ENCODE measurements at places on chromosomes 3 and 15. TPM values are rescaled to one million over a fixed set of nuclear protein-coding genes. Genes with fewer than 3 reads are reported as not detected.

GRCh38 chr3:105324951-105325350 lies 41.8 kb upstream of the ALCAM start:
- DNase-seq = no peak

- DNase-seq = no peak
Measured at GRCh38 chr3:5036858-5037257, 57.6 kb downstream of the BHLHE40 start.

- DNase-seq = no peak
Measured at GRCh38 chr15:67089217-67090193, 24.1 kb downstream of the SMAD3 start.

- DNase-seq = no peak
Measured at GRCh38 chr3:178483704-178484103, 52.5 kb upstream of the KCNMB2 start.

DNA sequence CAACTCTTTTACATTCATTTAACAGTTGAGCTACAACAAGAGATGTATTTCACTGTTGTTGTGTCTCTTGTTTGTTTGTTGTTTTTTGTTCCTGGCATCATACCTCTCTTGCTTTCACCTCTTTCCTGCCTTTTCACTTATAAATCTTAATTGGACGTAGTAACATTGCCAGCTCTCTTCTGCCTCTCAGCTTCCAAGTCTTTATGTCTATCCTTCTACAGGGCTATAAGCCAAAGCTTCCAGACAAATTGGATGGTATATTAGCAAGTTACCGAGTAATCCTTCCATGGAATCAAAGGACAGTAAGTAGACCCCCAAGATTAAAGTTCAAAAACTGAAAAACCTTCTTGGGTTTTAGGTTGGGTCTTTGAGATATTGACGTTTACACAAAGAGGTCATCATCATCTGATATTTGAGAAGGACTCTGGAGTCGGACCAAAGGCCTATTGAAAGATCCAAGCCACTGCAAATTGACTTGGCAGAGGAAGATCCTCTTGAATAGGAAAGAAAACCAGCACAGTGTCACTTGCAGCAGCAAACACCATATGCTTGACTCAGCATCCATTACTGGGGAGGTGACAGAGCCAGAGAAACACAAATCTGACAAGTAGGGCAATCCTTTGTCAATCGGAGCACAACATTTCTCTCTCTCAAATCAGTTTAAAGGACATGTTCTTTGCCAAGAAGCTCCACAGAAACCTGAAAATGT lies 648.5 kb upstream of the NR2F2 start:
- DNase-seq = no peak

GRCh38 chr3:119357190-119357589 lies 63.0 kb downstream of the ARHGAP31 start:
- DNase-seq = no peak

- DNase-seq = no peak
Measured at GRCh38 chr3:18302517-18302916, 122.6 kb downstream of the SATB1 start.

DNA sequence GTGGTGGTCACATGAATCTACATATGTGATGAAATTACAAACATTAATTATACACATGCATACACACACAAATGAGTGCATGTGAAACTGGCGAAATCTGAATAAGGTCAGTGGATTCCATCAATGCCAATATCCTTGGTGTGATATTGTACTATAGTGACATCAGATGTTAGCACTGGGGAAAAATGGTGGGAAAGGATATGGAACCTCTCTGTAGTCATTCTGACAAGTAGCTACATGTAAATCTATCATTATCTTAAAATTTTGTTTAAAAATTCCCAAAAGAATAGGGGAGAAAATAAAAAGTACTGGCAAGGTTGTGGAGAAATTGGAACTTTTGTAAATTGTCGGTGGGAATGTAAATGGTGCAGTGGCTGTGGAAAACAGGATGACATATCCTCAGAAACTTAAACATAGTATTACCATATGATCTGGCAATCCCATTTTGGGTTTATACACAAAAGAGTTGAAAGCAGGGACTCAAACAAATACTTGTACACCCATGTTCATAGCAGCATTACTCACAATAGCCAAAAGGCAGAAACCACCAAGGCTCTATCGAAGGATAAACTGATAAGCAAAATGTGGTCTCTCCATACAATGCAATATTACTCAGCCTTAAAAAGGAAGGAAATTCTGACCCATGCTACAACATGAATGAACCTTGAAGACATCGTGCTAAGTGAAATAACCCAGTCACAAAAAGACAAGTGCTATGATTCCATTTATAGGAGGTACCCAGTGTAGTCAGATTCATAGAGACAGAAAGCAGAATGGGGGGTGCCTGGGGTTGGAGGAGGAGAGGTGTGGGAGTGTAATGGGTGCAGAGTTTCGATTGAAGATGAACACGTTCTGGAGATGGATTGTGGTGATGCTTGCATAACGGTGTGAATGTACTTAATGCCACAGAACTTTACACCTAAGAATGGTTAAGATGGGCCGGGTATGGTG lies 25.3 kb upstream of the HRH1 start:
- peak; percentile 81 for DNase-seq

DNA sequence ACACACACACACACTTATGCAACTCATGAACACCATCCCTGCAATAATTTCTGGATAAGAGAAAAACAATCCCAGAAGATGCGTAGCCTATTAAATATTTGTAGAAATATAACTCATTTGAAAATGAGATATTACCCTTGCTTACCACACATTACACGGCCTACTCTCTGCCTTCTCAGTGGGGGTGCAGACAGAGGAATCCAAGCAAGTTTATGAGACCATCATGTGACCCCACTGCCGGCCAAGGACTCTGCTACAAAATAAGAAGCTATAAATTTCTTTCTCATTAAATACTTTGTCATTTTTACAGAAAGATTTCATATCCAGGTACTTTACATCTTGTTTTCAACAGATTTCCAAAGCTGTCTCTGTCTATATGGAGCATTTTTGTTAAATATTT lies 286.3 kb downstream of the ZNF385D start:
- DNase-seq = no peak

DNA sequence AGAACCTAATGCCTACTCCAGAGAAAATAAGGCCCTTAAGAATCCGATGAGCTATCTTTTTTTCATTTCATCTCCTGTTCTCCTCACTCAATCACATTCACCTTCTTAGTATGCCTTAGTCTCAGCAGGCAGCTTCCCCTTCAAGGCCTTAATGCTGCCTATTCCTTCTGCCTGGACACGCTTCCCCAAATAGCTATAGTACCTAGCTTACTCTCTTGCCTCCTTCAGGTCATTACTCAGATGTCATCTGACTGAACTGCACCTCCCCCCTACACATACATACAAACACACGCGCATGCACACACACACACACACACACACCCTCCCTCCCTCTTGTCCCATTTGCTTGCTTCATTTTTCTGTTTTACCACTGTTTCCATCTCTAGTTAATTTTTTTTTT lies 191.5 kb upstream of the MLF1 start:
- no peak for DNase-seq

GRCh38 chr15:92304223-92304975 lies 89.3 kb upstream of the ST8SIA2 start:
- no peak for DNase-seq

- DNase-seq = no peak
Measured at GRCh38 chr15:99343881-99344551, 92.7 kb downstream of the LRRC28 start.

DNA sequence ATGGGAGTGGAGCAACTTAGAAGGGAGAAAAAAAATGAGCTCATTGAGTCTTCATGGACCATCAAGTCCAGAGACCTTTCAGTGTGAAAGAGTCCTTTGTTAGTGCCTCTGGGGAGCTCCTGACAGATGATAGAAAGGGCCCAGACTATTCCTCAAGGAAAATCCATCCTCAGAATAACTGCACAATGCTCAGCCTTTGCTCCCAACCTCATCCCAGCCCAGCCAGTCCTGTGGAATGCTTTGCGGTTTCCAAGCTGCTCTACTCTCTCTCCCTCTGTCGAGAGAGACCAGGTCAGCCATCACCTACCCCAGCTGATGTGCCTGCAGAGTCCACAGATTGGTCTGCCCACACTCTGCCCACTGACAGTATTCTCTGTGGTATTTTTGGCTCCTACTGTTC lies 406.2 kb downstream of the MFSD1 start:
- DNase-seq = no peak

DNA sequence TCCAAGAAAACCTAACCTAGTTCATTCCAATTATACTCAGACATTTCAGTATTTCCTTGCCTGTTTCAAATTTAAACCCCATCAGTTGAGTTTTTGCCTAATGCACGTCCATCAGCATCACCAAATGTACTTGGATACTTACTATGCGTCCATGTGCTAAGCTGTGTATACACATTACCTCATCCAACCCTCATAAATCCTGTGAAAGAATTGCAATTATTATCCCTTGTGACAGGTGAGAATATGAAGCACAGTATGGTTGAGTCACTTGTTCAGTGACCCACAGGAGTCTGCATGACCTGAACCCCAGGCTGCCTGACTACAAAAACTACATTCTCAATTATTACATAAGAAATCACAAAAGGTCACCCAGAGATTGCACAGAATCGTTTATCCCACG lies 2.5 kb downstream of the OR5K2 start:
- DNase-seq = no peak

DNA sequence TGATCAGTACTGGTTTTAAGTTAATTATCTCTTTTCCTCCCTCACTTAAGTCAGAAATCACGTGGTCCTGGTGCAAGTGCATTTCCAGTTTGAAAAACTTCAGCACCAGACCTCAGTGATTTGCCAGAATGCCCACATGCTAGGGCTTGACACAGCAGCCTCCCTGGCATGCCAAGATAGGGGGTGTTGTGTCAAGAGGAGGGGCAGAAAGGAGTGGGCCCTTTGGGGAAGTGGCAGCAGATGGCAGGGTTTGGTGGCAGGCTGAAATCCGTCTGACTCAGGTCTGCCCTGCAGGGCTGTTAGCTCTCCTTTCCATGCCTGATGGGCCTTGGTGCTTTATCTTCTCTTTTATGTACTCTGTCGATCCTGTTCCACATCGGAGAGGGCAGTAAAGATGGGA lies 23.4 kb downstream of the PXK start:
- DNase-seq = no peak

DNA sequence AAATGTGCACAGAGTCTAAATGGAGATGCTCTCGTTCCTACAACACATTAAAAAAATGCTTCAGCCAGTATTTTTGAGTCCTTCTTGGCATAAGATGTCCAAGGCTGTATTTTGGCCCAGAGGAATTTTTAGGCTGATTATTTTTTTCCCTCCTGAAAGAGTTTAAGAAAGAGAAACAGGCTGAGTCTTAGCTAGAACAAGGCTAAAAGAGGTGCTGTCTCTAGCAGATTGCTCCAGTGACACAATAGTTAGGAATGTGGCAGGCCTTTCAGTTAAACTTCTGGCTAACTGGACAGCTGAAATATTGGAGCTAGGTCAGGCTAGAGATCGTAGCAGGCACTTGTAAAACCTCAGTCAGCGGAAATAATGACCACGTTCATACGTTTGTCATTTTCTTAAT lies 271.4 kb upstream of the RARB start:
- DNase-seq = no peak

DNA sequence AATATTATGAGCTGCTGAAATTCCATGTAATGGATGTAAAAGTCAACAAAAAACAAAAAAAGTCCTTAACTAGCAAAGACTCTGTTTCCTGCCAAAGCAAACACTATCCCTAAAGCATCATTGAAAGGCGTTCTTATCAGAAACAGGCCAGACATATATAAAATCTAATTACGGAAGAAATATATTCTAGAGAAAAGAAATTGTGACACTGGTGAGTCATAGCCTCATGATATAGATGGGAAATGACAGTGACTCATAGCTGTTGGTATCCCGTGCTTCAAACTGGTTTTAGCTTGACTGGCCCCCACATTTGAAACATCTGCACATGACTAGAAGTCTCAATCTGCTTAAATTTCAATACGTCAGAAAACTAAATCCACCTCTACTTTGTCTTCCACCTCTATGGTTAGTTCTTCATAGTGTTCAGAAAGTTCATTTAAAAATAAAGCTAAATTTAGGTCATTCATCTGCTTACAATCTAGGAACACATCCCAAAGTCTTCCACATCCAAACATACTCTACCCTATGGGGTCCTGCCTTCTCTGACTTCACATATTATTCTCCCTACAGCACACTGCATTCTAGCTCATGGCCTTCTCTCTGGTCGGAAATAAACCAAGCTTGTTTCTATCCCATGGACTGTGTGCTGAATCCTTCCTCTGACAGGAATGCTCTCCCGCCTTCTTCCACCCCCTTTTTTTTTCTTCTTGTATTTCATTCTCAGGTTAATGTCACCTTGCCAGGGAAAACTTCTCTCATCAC lies 456.3 kb upstream of the ARRDC4 start:
- no peak for DNase-seq

- DNase-seq = no peak
Measured at GRCh38 chr3:10876661-10877060, 60.6 kb downstream of the SLC6A11 start.

- peak; percentile 98 for DNase-seq
Measured at GRCh38 chr3:45995236-45996192, at the start of gene FYCO1. Gene FYCO1 (minus strand): TSS chr3:45995824. CDS start chr3:45984910, 10,914 bp downstream.

DNA sequence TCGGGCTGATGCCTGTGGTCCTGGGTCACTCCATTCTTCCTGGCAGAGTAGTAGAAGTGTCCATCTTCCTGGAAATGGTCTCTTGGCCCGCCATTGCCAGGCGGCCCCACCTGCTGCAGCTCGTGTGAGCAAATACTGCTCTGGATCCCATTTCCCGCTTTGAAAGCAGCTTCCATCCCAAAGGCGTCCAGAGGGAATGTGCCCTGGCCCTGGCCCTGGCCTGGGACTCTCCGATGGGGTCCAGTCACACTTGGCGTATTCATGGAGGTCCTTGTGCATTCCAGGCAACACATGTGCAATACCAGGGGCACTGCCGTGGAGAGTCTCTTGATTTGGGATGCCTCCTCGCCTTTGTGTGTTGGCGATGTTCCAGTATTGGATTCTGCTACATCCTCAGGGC lies 111.1 kb downstream of the SNRPN start:
- DNase-seq = no peak

DNA sequence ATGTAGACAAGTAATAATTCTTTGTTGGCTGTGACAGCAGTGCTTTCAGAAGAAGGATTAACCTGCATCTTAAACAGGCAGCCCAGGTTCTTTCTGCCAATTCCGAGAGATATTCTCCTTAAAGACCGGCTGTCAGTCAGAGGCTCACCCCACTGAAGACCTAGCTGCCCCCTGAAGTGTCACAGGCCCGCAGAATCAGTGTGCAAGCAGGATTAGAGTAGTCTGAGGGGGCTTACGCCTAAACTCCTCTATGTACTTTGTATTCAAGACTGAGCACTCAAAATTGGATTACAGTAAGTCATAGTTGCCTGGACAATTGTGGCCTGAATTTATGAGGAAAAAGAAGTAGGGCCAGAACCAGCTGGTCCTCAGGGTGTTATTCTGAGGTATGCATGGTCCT lies 342.9 kb downstream of the CLSTN2 start:
- DNase-seq = peak; percentile 72

The SLC30A4 gene
- 9.4 TPM for total RNA-seq

The TTLL13 gene
- 0.42 TPM for total RNA-seq

The BSN gene
- 0.98 TPM for total RNA-seq

The UCN2 gene
- total RNA-seq = not detected

The PPP1R14D gene
- not detected for total RNA-seq

The STAB1 gene
- total RNA-seq = 127 TPM

The KLHL6 gene
- total RNA-seq = 0.71 TPM

The TRA2B gene
- 73.8 TPM for total RNA-seq

The DNAH12 gene
- 0.39 TPM for total RNA-seq

The C3orf85 gene
- not detected for total RNA-seq

The MYO5A gene
- 37.4 TPM for total RNA-seq

The GNB5 gene
- total RNA-seq = 50.1 TPM

Measured in esophagus muscularis mucosa (tissue), 4 donors.